ENCODE measurements at places on chromosomes 1 and 21. TPM values are rescaled to one million over a fixed set of nuclear protein-coding genes. Genes with fewer than 3 reads are reported as not detected.

DNA sequence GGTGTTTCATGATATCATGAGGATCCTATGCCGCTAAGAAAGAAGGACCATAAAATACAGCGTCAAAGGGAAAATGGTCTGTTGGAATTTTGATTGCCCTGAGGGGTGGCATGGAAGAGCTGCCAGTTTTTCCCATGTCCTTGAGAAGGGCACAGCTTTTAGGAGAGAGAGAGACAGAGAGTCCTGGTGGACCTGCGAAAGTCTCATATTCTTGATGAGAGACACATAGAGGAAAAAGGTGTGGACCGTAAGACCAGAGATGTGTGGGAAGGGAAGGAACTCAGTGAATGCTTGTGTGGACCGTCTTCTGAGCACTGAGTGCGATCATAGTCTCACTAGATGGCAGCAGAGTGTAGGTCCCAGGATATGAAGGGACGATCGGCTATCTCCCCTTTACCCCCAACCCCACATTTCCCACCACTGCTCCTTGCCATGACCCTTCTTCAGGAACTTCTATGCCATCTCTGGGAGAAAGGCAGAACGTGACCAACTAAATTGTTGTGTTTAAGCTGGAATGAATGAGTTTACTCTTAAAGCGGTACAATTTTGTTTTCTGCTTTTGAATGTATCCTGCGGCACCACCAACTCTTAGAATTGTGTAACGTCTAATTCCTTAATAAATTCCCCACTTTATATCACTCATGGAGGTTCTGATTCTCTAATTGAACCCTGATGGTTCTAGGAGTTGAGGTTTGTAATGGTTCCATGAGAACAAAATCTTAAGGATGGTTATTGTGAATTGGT is 117.7 kb downstream of the CTH start:
- no peak overlapping the region for H3K27ac ChIP-seq
- no peak overlapping the region for H3K4me3 ChIP-seq
- H3K4me1 ChIP-seq: no peaks in the 10 kb centered on the region
- H3K36me3 ChIP-seq: no peaks in the 10 kb centered on the region
- peak; percentile 33 for DNase-seq

- no peak overlapping the region for H3K27ac ChIP-seq
- H3K27me3 ChIP-seq: no peaks in the 10 kb centered on the region
- H3K36me3 ChIP-seq: no peaks in the 10 kb centered on the region
- H3K4me1 ChIP-seq: 0 out of 2 replicates have a peak, but pooled peaks cover 2% of the 10 kb centered on the region
These were observed 112.8 kb upstream of the ADAMTS5 start for GRCh38 chr21:27079636-27080240.

DNA sequence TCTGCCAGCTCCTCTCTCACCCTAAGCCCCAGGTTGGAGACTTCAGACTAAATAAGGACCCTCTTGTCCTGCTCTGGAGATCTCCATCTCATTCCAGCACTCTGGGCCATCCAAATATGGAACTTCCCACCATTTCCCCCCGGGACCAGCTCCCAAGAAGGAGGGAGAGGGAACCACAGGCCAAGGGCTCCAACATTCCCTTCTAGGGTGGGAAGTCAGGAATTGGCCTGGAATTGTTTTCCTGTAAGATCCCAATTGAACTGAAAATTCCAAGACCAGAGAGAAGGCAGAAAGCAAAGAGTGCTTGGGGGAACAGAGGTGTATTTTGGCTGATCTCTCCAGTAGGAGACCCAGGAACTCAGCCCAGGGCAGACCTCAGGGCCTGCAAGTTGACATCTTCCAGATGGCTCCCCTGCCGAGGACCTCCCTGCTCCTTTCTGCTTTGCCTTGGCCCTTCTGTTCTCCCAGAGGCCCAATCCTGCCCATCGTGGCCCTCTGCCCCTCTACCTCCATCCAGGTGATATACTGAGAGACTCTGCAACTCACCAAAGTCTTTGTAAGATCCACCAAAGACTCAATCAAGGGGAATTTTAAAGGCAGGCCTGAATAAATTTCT is 14.9 kb downstream of the CSRP1 start:
- H3K27ac ChIP-seq: peak overlapping the region; percentile 38
- peaks cover 68% of the 10 kb centered on the region for H3K4me1 ChIP-seq
- no peak for DNase-seq
- peaks cover 69% of the 10 kb centered on the region for H3K36me3 ChIP-seq
- no peak overlapping the region for H3K4me3 ChIP-seq

PRELP gene
- total RNA-seq: not detected

All from IMR-90 (cell line).